ENCODE measurements at places on chromosomes 13 and 19.

DNA sequence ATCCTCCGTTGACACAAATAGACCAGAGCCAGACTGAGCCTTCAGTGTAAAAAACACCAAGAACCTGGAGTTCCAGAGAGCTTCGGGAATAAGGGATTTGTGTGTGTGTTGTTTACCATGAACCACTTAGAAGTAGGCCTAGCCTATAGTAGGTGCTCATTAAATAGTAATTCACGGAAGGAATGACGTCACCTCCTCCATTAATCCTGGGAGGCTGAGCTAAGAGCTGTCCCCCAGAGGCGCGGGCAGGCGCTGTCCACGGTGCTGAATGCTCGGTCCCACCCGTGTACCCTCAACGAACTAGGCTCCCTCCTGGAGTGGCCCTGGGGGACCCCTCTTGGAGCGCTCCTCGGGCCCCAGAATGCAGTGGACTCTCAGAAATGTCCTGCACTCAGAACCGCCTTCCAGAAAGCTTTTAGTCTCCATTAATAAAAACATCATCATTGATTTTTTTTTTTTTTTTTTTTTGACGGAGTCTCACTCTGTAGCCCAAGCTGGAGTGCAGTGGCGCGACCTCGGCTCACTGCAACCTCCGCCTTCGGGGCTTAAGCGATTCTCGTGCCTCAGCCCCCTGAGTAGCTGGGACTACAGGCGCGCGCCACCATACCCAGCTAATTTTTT lies 6.5 kb downstream of the UNC13A start:
- no peak for DNase-seq

GRCh38 chr19:13063461-13064091 lies 39.1 kb downstream of the LYL1 start:
- DNase-seq = no peak

GRCh38 chr13:57345526-57345925 lies 178.5 kb downstream of the PRR20E start:
- no peak for DNase-seq

DNA sequence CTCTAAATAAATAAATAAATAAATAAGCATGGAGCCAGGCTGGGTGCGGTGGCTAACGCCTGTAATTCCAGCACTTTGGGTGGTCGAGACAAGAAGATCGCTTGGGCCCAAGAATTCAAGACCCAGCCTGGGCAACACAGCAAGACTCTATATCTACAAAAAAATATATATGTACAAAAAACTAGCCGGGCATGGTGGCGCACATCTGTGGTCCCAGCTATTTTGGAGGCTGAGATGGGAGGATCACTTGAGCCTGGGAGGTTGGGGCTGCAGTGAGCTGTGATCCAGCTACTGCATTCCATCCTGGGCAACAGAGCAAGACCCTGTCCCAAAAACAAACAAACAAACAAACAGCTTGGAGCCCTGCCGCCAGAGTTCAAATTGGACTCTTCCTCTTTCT lies 2.7 kb downstream of the ACTMAP start:
- no peak for DNase-seq

DNA sequence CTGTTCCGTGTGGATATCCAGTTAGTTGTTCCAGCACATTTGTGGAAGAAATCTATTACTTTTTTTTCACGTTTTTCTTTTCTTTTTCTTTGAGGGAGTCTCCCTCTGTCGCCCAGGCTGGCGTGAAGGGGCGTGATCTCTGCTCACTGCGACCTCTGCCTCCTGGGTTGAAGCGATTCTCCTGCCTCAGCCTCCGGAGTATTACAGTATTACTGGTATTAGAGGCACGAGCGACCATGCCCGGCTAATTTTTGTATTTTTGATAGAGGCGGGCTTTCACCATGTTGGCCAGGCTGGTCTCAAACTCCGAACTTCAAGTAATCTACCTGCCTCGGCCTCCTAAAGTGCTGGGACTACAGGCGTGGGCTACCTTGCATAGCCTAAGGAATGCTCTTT lies 43.6 kb downstream of the ZNF611 start:
- no peak for DNase-seq

- no peak for DNase-seq
Measured at GRCh38 chr13:102470283-102470917, 68.6 kb upstream of the FGF14 start.

GRCh38 chr13:83515268-83516015 lies 366.8 kb downstream of the SLITRK1 start:
- DNase-seq = no peak

- no peak for DNase-seq
Measured at GRCh38 chr13:50951366-50951765, 41.8 kb downstream of the RNASEH2B start.

DNA sequence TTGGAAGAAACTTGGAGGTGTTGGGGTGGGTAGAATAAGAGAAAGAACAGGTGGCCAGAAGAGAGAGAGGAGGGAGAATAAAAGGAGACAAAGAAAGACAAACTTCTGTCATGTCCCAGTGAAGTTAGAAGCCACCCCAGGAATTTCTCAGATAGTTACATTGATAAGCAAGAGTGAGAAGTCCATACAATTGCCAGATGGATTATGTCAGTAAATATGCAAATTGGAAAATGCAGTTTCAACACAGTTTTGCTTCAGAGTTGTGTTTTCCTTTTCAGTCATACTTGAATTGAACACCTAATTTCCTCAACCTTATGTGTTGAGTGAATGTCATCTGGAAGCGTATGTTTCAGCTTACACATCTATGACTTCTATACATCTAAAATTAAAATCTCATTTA lies 139.2 kb downstream of the RXFP2 start:
- DNase-seq = no peak
